ENCODE measurements at places on chromosomes 2 and 18. TPM values are rescaled to one million over a fixed set of nuclear protein-coding genes. Genes with fewer than 3 reads are reported as not detected.
A peak's percentile ranks its signal among the peaks of the same experiment; 100 is the strongest.

DTNA gene
- total RNA-seq: 12.8 TPM

RNF152 gene
- 14.9 TPM for total RNA-seq

GRCh38 chr2:73418343-73418742, 32.7 kb downstream of the ALMS1 start:
- peak; percentile 46 for DNase-seq

DNA sequence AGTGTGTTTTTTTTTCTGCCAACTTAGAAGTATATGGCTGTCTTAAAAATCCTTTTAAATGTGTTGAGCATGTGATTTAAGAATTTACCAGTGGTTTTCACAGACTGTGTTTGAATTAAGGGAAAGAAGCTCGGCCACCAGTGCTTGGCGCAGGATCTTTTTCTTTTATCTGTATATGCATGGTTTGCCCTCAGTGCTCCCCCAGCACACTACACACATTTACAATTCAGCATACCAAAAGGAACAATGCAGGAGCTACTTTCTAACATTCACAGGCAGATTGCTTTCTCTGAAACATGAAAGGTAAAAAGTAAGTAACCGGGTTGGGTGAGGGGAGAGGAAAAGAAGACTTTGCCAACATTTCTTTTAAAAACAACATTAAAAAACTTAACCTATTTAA, 3.9 kb downstream of the SALL3 start:
- DNase-seq: no peak

DNA sequence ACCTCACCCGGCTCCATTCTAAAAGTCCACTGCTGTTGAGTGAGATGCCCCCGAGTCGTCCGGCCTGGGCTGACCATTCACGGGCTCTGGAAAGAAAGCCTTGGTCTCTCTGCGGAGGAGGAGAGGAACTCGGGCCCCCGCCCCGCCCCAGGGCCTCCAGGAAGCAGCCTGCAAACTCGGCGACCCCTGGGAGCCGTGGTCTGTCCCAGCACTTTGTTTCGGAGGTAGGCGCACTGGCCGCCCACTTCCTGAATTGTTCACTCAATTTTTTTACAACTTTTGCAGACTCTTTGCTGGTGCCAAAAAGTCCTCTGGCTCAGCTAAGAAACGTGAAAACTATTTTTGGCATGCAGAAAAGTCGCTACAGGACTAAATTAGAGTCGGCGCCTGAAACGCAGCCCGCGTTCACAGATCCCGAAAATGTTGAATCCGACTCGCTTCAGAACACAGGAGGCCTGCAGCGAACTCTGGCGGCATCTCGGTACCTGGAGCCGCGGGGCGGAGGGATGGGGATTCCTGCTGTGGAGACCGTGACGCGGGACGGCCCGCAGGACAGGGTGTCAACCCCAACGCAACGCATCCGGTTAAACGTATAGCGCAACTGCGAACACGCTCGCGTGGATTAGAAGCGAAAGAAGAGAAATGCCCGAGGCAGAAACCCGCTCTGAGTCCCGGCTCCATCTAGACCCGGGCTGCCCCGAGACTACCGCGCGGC, 1.5 kb downstream of the PXDN start:
- DNase-seq: peak; percentile 90

- DNase-seq: no peak
These were observed 18.1 kb upstream of the LOXHD1 start for GRCh38 chr18:46675112-46675511.

GRCh38 chr2:213934560-213934959, 476.3 kb upstream of the VWC2L start:
- DNase-seq: peak; percentile 8
